ENCODE measurements at places on chromosomes 13 and 19. TPM values are rescaled to one million over a fixed set of nuclear protein-coding genes. Genes with fewer than 3 reads are reported as not detected.

Gene EDNRB
- total RNA-seq: 56.4 TPM

GRCh38 chr13:27774651-27775050 lies 17.6 kb upstream of the GSX1 start:
- DNase-seq: no peak

- no peak for DNase-seq
Measured at GRCh38 chr19:32800754-32801153, 68.8 kb downstream of the SLC7A9 start.

- no peak for DNase-seq
Measured at GRCh38 chr13:30744056-30744680, 8.8 kb downstream of the ALOX5AP start.

DNA sequence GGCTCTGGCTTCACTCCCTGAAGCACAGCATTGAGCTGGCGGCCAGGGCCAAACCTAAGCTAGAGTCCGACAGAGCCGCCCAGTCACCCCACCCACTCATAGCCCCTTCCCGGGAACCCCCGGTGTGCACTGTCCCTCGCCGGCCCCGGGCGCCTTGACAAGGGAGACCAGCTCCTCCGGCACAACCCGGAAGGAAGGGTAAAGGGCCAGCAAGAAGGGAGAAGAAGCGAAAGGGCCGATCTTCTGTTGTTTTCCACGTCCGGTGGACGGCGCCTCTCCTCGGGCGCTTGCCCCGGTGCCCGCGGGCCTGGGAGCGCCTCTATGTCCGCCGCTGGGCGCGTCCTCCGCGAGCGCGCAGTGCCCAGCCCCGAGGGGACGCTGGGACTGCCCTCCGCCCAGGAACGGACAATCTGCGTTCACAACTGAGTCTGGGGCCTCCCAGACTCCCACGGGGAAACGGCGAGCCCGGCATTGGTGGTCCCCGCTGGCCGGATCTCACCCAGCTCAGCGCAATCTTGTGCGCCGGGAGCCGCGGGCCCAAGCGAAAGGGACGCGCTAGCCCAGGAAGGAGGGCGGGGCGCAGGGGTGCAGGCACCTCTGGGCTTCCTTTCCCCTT lies 172.5 kb upstream of the MIR17HG start:
- no peak for DNase-seq

DNA sequence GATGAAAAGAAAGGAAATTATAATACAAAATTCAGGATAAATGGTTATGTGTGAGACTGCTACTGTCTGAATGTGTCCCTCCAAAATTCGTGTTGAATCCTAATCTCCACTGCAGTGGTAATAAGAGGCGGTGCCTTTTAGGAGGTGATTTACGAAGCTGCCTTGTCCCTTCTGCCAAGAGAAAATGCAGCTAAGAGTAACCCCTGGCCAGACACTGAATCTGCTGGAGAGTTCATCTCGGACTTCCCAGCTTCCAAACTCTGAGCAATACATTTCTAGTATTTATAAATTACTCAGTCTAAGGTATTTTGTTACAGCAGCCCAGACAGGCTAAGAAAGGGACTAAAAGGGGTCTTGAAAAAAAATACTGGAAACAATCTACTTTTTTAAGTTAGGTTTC lies 152.6 kb downstream of the KLF12 start:
- DNase-seq: no peak
